Mammary epithelial cell (primary cell): ENCODE measurements at places on chromosomes 2 and 18.
A peak's percentile ranks its signal among the peaks of the same experiment; 100 is the strongest.

DNA sequence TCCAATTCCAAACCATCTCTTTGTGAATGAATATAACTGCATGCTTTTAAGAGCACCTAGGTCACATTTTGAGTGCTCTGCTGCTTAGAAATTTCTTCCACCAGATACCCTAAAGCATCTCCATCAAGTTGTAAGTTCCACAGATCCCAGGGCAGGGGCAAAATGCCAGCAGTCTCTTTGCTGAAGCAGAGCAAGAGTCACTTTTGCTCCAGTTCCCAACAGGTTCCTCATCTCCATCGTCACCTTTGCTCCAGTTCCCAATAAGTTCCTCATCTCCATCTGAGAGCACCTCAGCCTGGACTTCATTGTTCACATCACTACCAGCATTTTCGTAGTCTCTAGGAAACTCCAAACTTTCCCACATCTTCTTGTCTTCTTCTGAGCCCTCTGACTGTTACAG lies 116.7 kb upstream of the ALKAL2 start:
- DNase-seq: no peak

DNA sequence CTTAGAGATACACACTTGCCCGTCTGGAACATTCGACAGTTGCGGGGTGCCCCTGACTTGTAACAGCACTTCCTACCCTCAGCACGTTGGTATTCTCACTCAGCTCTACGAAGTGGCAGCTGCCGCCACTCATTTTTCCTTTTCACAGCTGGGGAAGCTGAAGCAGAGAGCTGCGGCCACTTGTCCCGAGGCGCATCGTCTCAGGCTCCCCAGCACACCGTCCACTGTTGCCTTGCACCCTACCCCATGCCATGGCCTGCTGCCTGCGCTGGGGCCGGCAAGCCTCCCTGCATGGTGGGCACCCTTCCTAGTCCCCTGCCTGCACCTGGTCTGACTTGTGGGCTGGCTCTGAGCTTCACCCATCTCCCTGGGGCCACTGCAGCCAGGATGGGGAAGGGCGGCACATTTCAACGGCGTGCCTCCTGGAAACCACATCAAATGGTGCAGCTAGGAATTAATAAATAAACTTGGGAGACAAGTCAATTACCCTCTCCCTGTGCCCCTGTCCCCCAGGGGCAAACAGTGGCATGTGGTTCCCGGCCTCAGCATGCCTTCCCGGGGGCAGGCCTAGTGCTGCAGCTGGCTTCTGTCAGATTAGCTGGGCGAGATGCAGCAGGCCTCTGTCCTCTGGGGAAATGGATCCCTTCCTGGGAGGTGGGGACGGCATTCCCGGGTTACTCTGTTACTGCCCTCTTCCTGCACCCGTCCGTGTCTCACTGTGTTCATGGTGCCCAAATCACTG lies 64.7 kb upstream of the HAAO start:
- DNase-seq: peak; percentile 50

DNA sequence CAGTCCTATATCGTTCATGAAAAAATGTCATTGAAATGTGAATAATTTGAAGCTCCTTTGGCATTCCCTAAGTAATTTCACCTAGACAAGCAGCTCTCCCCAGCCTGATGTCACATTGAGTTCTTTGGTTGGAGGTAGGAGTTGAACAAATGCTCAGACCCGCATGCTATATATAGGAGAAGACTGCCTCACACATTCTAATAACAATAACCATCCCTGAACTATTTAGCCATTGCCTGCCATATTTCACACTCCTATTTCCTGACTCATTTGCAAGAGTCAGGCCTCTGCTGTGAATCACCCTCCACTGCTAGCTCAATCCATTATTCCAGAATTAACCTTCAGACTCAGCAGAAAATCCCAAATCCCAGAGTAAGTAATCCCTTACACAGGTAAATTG lies 256.6 kb upstream of the ACVR2A start:
- peak; percentile 64 for DNase-seq

GRCh38 chr2:11746807-11747459 lies 501 bp downstream of the LPIN1 start:
- peak; percentile 49 for DNase-seq

DNA sequence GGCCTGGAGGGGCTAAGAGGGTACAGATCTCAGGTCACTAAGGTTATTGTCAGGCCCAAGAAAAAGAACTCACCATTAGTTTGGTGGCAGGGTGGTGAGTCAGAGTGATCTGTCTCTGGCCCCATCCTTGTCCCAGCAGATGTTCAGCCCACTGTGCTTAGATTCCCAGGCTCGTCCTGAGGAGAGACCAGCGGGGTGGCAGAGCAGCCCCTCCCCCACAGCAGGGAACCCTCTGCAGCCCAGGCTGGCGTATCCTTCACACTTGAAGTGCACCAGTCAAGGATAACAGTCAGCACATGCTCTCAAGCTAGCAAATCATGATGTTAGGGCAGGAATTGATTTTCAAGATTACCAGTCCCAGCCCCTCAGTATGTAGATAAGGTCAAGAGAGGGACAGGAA lies 43.1 kb downstream of the TMEM185B start:
- DNase-seq: no peak

GRCh38 chr2:147937744-147938349 lies 82.7 kb downstream of the ORC4 start:
- peak; percentile 3 for DNase-seq

- peak; percentile 48 for DNase-seq
Measured at GRCh38 chr2:71100195-71100964, 29.6 kb downstream of the MCEE start.

DNA sequence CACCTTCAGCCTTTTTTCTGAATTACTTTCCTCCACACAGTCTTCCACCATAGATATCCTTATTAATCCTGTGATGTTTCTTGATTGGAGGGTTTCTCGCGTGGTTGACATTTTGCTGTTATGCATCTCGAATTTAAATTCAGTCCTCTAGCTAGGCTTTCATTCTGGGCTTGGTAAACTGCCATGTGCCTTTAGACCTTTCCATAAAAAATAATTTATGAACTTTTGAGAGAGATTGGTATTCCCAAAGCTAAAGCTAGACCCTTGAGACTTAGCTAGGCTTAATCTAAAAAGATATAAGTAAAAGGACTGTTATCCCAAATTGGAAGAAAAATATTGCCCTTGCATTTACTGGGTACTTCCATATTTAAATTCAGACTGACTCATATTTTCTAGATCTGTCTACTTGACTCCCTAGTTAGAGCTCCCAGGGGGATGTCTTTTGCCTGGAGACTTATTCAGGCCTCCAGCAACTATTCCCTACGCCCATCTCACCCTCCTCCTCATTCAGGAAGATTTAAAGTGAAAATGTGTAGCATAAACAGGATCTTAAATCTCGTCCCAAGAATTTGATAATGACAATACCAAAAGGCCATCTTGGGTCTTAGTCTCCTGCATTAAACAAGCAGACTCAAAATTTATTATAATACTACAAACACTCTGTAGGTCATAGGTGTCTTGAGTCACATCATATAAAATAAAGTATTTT lies 60.3 kb downstream of the KIAA2012 start:
- no peak for DNase-seq

DNA sequence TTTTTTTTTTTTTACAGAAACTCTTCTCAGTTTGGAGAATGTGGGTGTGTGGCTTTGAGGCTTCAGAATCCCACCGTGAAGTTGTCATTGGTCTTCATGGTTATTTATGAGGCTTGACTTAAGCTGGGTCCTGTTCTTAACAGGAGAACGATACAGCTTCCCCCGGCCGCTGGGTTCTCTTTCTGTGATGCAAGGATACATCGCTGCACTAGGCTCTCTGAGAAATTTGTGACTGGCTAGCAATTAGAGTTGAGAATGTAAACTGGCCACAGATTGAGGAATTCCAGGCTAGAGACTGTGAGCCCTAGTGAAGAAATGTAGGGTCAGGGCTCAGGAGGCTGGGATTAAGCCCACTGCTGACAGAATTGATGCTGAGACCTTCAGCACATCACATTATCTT lies 29.8 kb downstream of the MGAT5 start:
- DNase-seq: no peak

DNA sequence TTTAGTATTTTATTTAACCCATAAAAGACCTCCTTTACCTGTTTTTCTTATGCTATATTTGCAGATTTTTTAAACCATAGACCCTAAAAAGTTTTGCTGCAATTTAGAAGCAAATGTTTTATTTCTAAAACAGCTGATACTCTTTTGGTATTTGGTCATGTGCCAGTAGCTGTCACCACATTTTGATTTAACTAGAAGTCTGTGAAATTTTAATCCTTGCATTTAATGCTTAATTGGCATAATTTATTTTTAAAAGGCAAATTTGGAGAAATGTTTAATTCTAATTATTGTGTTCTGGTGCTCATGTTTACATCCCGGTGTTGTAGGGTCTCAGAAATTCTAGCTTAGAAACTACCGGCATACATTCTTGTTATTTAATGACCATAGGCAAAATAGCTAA lies 111.8 kb downstream of the TTC27 start:
- DNase-seq: no peak

DNA sequence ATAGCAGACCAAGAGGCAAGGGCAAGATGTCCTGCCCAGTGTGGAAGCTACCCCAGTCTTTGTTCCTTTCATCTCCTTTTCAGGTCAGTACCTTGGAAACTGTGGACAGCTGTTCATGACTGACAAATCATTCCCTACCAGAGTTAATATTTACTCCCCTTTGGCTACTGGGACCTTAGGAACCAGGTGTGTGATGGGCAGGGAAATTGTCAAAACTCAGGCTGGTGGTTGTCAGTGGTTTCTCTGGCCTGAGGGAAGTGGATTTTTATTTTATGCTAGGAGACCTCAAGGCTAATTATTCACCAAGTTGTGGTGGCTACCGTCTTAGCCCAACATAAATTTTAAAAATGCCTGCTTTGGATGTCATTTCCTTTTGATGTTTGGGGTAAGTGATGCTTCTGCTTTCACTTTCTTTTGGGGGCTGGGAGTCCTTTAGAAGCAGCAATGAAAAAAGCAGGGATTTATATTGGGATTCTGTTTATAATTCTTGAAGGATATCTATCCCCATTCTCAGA lies 119.3 kb downstream of the SETBP1 start:
- no peak for DNase-seq

DNA sequence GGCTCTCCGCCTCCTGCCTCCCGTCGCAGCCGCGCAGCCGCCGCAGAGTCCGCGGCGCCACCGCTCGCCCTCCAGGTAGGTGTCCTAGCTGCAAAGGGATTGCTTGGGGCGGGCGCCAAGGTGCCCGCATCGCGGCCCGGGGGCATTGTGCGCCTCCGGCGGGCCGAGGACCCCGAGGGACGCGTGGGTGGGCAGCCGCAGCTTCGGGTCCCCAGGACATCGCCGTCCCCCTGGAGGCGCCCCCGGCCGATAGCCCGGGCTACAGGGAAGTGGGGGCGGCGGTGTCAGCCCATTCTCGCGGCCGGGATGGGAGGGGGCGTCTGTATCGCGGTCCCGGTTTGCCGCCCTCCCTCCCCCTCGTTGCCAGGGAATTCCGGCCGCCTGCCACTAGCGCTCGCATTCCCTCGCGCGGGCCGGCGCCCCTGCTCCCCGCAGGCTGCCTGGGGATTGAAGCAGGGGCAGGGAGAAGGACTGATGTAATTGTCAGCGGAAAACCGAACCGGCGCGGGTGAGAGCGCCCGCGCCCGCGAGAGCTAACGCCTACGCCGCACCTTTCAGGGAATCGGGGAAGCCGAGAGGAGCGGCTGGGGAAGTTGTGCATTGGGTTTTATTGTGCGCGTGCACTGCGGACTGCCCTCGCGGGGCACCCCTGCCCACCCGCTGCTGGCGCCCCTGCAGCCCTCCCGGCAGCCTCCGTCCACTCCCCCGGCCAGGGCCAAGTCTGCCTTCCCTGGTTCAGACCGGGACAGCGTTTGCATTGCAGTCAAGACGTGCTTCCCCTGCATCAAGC lies 483 bp downstream of the OSBPL6 start:
- DNase-seq: peak; percentile 73

- DNase-seq: no peak
Measured at GRCh38 chr18:70015127-70015526, 67.5 kb upstream of the CD226 start.

DNA sequence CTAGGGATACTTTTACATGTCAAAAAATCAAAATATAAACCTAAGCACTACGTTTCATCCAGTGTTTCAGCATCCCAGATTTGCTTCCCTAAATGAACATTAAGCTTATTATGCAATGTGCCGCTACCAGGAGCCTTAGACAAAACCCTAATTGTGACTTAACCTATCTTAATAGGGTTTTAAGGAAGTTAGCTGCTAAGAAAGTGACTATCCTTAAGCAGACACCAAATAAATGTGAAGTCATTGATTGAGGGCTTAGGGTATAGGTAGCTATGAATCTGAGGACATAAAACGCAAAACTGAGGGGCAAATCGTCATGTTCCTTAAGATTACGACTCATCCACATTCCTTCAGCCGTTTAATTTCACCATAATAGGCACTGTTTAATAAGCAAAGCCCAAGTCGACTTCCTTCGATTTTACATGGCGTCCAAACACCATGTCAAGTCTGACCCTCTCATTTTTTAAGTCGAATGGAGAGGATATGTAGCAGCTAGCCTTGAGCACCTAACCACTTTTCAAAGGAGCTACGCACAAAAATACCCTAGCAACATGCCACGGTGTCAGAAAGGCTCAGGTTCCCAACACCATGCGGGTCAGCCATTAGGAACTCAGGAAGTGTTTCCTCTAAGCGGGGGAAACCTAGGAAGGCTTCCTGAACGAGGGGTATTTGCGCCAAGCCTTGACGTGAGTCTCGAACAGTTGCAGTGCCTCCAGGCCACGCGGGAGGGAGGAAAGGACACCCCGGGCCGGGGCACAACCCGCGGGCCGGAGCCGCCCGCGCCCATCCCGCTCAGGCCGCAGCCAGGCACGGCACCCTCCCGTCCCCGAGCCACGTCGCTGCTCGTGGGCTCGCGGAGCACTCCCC lies 1.0 kb downstream of the HDLBP start:
- no peak for DNase-seq

DNA sequence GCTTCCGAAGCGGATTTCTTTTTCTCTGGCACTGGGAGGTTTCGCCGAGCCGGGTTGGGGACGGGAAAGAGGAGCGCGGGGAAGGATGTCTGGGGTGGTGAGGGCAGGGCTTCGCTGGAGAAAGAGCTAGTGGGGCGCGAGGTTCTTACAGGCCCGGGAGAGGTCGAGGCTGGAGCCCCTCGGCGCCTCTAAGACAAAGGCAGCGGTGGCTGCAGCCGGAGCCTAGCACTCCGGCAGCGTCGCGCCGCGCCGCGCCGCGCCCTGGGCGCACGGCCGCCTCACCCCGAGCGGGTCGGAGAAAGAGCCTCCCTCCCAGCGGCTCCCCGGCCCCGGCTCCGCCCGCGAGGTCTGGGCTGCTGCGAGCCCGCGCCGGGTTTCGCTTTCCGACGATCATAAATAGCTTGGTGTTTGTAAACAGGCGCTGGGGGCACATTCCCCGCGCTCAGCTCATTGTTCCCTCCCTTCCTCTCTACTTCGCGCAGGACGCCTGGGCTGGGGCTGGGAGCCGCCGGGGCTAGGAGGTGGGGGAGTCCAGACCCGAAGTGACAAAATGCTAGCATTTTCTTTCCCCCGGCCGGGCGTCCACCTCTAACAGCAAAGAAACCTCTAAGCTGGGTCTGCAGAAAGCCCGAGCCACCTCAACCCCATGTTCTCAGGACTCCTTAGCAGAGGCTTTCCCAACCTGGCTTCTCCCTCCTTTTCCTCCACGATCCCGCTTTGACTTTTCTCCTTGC lies 813 bp upstream of the MEIS1 start:
- peak; percentile 71 for DNase-seq

GRCh38 chr2:202091476-202091875 lies 18.4 kb downstream of the KIAA2012 start:
- DNase-seq: no peak

- peak; percentile 74 for DNase-seq
Measured at GRCh38 chr2:139122711-139123158, 342.5 kb upstream of the NXPH2 start.

- no peak for DNase-seq
Measured at GRCh38 chr18:48719974-48720654, 181.3 kb downstream of the CTIF start.

- DNase-seq: no peak
Measured at GRCh38 chr2:7925506-7925905, 756.4 kb upstream of the ID2 start.

- no peak for DNase-seq
Measured at GRCh38 chr2:219129589-219129988, 31.0 kb downstream of the NHEJ1 start.
